Activated effector memory CD4-positive, alpha-beta T cell treated with Interleukin-2 at 50 U/mL for 16 hours (primary cell): ENCODE measurements at places on chromosomes 1 and 21.

GRCh38 chr1:14909920-14910460, 243.6 kb upstream of the TMEM51 start:
- DNase-seq, result no peak

DNA sequence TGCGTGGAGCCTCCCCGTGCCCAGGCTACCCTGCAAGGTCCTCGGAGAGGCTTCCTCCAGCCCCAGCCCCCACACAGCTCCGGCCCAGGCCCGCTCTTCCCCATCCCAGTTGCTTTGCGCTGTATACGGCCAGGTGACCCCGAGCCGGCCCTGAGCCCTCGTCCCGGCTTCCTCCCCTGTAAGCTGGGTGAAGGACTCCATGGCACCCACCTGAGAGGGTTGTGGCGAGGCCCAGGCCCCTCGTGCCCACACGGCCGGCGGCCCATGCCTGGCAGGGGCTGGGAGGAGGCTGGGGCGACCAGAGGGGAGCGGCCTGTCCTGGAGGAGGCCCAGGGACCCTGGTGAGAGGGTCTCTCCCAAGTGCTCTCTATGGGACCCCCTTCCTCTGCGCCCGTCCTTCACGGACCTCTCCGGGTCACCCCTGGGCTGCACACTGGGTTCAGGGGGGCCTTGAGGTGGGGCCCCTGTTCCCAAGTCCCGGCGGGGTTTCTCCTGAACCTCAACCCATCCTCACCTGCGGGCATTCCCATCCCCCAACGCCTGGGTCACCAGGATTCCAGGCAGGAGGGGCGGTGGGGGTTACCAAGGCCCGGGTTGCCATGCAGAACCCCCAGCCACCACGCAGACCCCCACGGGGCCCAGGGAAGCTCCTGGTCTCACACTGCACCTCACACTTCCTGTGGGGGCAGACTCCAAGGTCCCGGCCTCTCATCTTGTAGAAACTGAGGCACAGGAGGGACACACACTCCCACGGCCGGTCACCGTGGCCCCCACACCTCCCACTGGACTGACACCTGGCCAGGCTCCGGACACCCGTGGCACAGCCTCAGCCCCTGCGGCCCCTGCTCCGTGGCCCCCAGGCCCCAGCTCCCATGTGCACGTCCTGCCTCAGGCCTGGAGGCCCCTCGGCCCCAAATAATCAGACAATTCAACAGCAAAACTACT, 25.2 kb downstream of the COL6A1 start:
- no peak for DNase-seq

DNA sequence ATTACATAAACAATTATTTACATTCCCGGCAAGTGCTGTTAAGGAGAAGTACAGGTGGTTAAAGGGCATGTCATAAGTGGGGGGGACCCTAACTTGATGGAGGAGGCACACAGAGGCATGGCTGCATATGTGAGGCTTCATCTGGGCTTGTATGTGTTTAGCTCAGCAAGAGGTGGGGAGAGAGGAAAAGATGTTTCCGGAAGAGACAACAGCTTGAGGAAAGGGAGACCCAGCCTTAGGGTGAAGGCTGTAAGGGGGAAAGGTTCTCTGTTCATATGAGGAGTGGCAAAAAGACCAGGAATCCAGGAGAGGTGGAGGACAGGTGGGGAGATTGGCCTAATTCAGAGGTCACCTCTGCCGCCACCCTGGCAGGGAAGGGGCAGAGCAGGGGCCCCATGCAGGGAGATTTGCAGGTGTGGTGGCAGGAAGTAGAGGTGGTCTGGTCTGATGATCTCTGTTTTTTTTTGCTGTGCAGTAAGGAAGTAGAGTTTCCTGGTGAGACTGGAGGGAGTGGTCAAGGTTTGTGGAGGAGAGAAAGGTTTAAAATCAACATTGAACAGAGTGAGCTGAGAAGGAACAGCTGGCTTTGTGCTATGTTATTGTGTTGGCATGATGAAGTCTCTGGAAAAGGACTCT, 9.0 kb downstream of the TRAF5 start:
- no peak for DNase-seq

DNA sequence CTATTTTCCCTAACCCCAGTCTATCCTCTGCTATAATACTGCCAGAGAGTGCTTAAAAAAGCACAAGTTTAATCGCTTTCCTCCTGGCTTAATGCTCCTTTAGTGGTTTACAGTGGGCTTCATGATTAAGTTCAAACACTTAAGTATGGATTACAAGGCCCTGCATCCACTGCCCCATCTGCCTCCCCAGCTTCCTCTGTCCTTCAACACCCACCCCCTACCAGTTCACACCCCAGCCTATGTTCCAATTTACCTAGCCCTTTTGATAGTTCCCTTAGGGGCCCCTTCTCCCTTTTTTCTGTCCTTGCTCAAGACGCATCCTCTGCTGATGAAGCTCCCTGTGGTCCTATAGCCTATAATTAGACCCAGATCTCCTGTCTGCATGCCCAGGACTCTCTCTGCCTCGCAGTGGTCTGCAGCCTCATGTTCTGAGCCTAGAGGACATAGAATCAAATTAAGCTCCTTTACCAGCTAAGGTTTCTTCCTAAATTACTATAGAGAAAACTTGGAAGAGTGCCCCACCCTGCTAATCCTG, 212.5 kb downstream of the FGGY start:
- DNase-seq, result no peak

DNA sequence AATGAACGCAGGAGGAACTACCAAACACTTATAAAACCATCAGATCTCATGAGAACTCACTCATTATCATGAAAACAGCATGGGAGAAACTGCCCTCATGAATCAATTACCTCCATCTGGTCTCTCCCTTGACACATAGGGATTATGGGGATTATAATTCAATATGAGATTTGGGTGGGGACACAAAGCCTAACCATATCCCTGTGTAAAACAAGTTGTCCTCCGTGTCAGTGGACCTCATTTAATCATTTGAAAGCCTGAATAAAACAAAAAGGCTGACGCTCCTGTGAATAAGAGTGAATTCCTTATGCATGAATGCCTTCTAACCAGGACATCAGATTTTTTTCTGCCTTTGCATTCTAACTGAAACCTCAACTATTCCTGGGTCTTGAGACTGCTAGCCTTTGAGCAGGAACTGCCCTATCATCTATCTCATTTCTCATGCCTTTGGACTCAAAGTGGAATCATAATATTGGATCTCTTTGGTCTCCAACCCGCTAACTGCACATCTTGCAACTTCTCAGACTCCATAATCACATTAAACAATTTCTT, 648.8 kb downstream of the ADGRL2 start:
- no peak for DNase-seq

- DNase-seq, result no peak
Measured at GRCh38 chr1:12618661-12618964, 603 bp upstream of the DHRS3 start.

GRCh38 chr1:234488054-234489006, 9.4 kb upstream of the TARBP1 start:
- no peak for DNase-seq

- no peak for DNase-seq
Measured at GRCh38 chr1:108075055-108075454, 110.1 kb upstream of the VAV3 start.

GRCh38 chr1:245516284-245516759, 361.5 kb downstream of the KIF26B start:
- DNase-seq, result no peak

DNA sequence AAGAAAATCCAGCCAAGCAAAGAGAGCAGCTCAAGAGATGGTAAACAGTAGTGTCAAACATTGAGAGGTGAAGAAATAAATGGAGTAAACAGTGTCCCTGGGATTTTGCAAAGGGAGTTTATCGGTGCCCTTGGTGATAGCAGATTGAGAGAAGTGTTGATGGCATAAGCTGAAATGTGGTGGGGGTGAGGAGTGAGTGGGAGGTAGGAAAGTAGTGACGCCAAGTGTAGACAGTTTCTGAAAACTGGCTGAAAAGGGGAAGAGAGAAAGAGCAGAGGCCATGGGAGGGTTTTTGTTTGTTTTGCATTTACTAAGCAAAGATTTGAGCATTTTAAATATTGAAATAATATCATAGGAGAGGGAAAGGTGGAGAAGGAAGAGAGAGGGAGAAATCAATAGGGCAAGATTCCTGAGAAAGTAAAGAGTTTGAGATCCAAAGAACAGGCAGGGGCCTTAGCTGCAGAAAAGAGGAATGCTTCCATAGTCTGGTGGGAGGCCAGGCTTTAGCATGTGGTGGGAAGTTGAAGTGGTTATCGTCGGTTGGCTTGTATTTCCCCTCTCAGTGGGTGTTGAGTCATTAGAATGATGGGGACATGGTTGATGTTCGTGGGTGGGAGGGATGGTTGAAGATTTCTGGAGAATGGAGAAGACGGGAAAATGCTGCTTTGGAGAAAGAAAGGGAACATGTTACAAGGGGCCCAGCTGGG, 26.8 kb upstream of the RASAL2 start:
- DNase-seq, result no peak

GRCh38 chr1:164578479-164579200, 19.7 kb downstream of the PBX1 start:
- DNase-seq, result no peak

DNA sequence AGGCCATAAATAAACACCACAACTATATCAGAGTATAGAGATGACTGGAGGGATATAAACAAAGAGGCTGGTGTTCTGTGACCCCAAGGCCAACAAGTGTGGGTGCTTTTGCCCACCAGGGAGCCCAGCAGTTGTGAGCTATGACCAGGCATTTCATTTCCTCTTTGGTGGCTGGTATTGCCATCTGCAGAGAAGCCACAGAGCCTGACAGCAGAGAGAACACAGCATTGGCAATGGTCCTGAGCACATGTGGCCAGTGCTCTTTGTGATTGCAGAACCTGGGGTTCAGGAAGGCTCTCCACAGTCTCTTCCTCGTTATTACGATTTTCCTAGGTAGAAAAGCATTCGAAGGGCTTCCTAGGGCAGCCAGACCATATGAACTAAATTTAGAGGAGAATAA, 112.3 kb downstream of the TM2D1 start:
- no peak for DNase-seq

DNA sequence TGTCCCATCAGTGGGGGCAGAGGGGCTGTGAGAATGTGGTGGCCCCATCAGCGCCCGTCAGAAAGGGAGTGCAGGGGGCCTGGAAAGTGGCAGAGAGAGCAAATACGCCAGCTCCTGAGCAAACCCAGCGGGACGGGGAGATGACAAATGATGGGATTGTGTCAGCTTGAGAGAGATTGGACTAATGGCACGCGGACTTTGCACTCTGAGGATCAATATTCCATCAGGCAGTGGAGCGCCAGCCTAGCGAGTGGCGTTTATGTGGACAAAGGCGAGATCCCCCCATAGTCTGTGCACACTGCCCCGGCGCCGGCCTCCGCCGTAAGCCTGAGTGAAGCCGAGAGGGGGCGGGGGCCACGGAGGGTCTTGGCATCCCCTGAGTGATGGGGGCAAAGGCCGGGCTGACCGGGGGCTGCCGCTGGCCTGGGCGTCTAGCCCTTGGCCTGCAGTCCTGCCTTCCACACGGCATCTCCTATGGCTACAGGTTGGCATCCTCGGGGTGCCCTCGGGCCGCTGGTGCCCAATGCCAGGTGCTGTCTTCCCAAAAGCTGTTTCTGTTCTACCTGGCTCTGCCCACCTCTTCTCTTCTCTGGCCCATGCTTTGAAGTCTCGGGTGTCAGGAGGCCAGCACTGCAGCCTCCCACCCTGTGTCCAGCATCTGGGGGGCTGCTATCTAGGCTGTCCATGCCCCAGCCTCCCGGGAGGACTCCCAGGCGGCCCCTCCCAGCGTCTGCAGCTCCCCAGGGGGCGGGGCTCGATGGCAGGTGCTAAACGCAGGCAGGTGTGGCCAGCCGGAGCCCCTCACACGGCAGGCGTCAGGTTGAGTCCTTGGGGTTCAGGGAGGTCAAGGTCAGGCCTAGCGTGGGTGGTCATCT, 46.5 kb downstream of the PRDM16 start:
- DNase-seq, result no peak

DNA sequence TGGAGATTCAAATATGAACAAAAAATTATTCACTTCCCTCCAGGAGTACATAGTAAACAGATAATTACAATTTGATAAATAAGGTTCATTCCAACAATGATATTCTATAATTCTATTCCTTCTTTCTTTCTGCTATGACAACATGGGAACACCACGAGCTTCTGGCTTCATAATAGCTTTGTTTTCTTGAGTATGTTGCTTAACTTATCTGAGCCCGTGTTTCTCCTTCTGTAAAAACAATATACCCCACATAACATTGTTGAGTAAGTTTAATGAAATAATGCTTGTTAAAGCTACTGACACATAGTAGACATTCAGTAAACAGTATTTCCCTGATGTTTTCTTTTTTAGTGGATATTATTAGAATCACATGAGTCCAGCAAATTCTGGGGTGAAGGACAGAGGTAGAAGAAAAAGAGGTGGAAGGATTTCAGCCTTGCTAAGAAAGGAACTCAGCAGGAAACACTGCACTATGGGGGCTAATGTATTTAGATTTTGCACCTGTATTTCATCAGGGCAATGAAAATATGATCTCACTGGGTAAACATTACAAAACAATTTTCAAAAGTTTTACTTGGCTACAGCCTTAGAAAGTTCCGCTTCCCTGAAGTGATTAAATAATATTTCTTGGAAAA, 430.8 kb upstream of the C1orf87 start:
- DNase-seq, result no peak

DNA sequence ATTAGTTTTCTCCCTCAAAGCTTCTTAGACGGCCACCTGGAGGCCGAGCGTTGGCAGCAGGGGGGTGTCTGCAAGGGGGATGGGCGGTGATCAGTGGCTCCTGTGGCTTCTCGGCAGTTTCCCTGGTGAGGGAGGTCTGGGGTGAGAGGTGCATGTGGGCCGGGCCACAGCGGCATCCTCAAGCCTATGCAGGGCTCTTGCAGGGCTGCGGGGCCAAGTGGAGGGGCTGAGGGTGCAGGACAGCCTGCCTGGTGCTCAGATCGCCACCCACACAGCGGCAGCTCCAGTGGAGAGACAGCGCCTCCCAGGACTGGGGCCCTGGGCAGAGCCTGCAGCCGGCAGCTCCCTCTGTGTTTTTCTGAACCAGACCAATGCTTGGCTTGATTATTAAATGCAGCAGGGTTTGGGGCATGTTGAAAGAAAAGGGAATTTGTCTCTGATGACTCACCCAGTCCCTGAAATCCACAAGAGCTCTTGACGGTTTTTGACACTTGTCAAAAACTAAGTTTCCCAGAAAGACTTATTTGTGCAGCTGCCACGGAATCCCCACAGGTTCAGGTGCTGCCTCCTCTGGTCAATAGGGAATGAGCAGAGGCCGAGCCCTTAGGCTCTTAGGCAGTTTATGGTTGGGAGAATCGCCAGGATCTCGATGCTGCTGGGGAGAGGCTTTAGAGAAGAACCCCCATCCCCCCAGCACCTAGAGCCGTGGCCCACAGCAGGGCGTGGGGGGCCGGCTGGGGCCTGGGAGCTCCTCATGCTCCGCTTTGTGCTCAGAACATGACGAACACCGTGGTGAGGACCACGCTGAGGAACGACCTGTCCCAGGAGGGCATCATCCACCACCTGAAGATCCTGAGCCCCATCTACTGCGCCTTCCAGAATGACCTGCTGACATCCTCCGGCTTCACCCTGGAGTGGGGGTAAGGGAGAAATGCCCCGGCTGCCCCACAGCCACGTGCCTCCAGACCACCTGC, 54.7 kb downstream of the UMODL1 start:
- no peak for DNase-seq
